ENCODE measurements at places on chromosomes 6 and 20.

- DNase-seq = no peak
Observed at GRCh38 chr20:48862279-48862678, 34.5 kb upstream of the PREX1 start.

DNA sequence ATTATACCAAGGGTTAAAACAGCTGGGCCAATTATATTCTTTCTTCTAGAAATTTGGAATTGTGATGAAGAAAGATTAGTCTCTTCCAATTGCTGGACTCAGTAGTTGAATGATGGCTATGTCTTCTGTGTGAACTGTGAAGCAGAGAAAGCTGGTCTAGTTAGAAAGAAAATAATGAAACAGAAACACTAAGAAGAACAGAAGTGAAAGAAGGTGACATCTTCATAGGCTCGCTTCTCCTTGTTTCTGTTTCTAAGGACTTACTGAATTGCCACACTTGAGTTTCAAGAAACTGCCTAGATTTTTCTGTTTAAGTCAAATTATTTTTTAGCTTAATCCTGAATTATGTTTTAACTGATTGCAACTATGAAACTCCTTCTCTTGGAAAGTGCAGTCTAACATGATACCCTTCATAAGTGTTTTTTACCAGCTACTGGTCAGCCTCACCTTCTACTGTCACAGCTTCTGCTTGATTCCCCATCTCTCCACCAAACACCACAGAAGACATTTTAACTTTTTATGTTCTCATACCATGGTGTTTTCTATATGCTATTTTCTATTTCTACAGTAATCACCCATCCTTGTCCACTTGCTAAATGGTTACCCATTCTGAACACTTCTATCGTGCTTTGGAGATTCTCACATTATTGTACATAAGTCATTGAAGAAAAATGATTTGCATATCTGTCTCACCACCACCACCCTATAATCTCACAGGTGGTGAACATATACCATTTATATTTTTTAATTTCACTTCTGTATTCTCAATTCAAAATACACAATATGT lies 268.8 kb downstream of the GRIK2 start:
- DNase-seq = no peak

GRCh38 chr20:2244993-2245392 lies 50.8 kb upstream of the TGM3 start:
- no peak for DNase-seq

DNA sequence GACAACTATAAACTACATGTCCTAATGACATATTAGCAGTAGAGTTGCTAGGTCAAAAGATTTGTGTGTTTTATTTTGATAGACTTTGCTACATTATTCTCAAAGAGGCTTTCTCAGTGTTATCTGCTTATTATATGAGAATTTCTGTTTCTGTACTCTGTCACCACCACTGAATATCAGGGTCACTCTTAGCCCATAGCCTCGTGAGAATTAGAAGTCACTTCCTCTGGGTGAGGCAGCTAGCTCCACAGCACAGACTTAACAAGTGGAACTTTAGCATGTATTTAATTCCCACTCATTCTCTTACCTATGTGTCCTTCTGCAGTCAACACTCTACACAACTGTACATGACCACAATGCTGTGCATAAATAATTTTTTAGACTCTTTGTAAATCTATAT lies 6.7 kb downstream of the PHACTR2 start:
- DNase-seq = no peak

GRCh38 chr6:113644861-113645575 lies 212.1 kb upstream of the MARCKS start:
- peak; percentile 29 for DNase-seq

DNA sequence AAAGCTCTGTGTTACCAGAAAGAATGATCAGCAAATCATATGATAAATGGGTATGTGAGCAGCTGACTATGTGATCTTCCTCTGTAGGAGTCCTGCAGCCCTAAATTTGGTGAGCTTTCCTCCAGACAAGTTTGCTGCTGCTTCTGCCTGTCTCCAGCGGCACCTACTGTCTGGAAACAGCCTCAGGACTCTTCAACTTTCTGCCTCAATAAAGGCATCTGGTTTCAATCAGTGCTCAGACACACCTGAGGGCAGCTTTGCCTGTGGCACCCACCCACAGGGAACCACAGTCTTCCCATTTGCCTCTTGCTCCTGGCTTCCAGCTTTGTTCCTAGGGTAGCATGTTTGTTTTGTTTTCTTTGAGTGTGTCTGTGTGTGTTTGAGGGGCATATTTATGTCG lies 727.9 kb upstream of the MAN1A1 start:
- DNase-seq = peak; percentile 10

DNA sequence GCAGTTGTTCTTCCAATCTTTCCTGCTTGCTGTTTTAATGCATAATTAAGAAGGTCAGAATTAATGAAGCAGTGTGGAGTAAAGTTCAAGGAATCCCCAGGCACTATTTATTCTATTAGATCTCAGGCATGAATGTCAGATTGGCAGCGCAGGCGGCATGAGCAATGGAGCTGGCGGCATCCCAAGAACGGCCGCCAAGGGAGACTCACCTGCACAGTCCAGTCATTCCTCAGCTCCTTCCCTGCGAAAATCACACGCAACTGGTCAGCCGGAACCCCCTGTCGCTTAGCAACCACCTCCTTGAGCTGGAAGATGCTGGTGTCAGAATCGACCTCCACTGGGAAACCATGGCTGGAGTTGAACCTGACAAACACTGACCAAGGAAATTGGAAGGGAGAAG lies 284.5 kb downstream of the PRKN start:
- no peak for DNase-seq

DNA sequence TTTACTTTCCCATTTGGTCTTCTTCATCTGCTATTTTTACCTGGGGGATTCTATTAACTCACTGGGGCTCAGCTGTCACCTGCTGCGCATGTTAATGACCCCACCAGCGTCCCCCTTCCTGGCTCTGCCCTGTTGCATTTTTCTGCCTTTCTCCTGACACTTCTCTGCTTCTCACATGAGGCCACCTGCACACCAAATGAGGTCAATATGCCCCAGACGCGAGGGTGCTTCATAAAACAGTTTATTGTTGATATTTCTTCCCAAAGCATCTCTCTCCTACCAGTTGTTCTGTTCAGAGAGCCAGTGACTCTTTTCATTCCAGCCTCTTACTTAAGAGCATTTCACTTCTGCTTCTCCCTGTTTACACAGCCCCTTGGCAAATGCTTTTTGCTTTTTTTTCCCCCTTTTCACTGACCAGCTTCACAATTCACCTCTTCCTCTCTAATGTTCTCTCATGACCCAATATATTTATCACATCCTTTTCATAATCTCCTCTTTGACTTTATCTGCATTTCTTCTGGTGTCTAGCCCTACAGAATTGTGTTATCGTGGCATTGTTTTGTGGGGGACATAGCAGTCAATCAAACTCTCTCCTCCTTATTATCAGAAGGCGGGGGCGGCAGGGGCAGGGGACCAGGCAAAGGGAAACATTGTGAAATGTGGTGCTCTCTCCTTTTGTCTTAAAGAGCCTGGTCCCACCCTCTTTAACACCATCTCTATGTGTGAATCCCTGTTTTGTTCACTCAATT lies 545.8 kb upstream of the CITED2 start:
- DNase-seq = no peak

DNA sequence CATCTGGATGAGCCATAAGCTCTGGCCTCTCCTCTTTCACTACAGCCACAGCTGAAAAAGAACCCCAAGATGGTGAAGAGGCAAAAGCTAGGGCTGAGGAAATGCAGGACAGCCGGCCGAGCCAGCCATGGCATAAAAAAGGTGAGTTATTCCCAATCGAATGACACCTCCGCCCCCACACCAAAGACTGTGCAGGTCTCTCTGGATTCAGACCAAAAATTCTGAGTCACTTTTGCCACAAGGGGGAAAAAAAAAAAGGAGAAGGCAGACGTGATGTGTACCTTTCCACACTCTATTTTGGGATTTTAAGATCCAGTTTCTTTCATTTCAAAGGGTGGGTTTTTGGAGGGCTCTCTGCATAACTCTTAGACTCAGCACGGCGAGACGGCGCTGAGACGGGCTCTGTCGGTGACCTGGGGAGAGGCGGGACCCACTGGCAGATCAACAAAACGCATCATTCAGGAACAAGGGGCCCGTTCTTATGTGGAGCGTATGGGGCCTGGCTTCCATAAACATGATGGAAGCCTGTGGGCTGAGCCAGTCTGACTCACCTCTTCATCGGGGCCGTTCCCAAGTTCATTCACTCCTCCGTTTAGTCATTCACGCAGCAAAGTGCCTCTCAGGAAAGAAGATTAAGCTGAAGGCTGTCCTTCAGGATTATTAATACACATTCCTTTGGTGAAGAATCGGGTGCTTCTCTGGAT lies 54.8 kb downstream of the NFATC2 start:
- DNase-seq = peak; percentile 93

- DNase-seq = no peak
Observed at GRCh38 chr6:5096482-5096881, 11.3 kb downstream of the PPP1R3G start.

DNA sequence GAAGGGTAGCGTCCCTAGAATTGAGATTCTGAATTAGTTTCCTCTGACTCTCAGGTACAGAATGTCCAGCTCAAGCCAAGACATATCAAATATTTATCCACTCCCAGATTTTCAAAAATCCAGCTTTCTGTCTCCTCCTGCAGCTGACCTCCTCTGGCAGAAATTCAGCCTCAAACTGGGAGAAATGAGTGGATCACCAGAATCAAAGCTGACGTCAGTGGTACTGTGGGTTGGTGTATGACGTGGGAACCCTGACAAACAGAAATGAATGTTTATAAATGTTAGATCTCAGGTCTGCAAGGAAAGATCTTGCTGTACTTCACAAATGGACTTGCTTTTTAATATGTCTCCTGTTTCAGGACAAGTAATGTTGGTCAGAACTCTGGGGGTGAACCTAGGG lies 595.0 kb downstream of the PTPRT start:
- DNase-seq = no peak

DNA sequence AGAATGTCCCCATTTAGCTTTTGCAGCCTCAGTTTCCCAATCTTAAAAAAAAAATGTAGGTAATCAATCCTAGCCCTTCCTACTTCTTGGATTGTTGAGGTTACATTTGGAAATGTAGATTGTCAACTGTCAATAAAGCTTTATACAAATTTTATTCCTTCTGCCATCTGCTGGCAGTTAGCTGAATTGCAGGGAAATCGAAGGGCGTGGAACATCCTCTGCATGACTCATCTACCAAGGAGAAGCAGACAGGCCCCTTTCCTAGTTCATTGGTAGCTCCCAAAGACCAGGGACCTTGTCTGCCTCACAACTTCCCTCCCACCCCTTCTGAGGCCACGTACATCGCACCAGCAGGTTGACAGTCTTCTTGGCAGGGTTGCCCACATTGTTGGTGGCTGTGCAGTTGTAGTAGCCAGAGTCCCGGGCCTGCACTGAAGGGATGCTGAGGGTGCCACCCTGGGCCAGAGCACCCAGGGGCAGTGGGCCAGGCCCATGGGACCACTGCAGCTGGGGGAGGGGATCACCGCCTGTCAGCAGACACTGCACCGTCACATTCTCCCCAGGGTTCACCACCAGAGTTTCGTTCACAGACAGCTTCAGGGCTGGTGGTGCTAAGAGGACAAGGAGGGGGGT lies 43.6 kb downstream of the MDGA1 start:
- DNase-seq = peak; percentile 63

GRCh38 chr20:15056246-15056645 lies 718.8 kb upstream of the FLRT3 start:
- DNase-seq = no peak

All from RKO (cell line).